Urinary bladder (tissue), 4 donors: ENCODE measurements at places on chromosomes 3 and 15. TPM values are rescaled to one million over a fixed set of nuclear protein-coding genes. Genes with fewer than 3 reads are reported as not detected.

- DNase-seq = no peak
Measured at GRCh38 chr3:49415931-49416601, 3.8 kb downstream of the TCTA start.

The CCDC9B gene
- 10.0 TPM for total RNA-seq

The KNG1 gene
- not detected for total RNA-seq

DNA sequence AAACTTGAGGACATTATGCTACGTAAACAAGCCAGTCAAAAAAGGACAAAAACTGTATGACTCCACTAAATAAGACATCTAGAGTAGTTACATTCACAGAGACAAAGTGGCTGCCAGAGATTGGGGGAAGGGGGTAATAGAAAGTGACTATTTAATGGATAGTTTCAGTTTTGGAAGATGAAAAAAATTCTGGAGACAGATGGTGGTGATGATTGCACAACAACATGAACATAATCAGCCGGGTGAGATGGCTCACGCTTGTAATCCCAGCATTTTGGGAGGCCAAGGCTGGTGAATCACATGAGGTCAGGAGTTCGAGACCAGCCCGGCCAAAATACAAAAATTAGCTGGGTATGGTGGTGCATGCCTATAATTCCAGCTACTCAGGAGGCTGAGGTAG is 40.6 kb downstream of the DPP8 start:
- no peak for DNase-seq

DNA sequence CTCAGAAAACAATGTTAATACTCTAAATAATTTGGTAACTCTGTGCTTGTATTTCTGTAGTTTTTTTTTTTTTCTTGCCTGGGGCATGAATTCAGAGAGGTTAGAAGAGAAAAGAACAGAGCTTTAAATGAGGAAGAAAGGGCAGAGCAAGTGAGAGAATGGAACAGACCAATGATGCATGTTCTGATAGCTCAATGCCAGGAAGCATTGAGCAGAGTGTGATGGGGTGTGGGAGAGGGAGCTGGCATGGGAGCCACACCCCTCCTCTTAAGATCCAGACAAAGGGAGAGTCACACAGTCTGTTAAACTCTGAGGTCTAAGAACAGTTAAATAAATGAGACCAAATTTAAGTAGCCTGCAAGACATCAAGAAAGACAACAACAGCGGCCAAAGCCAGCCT is 538.6 kb downstream of the TUSC7 start:
- DNase-seq = no peak

DNA sequence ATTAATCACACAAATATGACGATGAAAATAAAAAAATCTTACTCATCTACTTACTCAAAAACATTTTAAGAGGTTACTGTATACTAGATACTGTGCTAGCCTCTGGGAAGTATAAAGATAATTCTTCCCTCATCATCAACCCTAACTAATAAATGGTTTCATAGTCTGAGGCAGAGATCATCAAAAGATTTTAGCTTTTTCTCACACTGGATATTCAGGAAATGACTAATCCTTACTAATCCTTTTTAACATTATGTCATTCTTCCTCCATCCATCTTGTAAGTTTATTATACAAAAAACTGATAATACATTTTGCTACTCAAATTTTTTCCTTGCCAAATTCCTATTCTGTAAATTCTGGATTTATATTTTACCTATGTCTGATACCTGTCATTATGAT is 29.7 kb downstream of the ACAD11 start:
- DNase-seq = no peak

The GNAT1 gene
- not detected for total RNA-seq

- DNase-seq = no peak
Measured at GRCh38 chr3:53747559-53747958, 98.7 kb downstream of the CHDH start.

The CSPG5 gene
- total RNA-seq = 2.9 TPM

The NUTM1 gene
- total RNA-seq = not detected

The FBXL2 gene
- total RNA-seq = 15.1 TPM

GRCh38 chr3:127988770-127989557 is 63.3 kb upstream of the SEC61A1 start:
- no peak for DNase-seq

- DNase-seq = no peak
Measured at GRCh38 chr15:64112073-64112772, 16.4 kb downstream of the SNX1 start.

DNA sequence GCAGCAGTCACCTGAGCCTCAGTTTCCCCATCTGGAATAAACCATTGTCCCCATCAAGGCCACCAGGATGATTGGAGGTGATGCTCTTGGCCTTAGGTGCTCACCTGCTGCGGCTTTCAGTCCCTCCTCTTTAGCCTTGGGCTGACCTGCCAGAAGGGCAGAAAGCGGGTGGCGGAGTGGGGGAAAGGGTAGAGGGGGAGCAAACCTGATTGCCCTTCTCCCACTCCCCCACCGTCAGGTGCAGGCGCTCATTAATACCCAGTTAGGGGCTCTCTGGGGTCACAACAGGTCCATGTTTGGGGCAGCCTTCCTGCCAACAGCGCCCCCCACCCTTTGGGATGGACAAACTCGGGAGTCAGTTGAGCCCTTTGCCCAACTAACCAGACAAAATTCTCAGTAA is 50.5 kb downstream of the GRIP2 start:
- DNase-seq = no peak

The ZNF620 gene
- 5.3 TPM for total RNA-seq

DNA sequence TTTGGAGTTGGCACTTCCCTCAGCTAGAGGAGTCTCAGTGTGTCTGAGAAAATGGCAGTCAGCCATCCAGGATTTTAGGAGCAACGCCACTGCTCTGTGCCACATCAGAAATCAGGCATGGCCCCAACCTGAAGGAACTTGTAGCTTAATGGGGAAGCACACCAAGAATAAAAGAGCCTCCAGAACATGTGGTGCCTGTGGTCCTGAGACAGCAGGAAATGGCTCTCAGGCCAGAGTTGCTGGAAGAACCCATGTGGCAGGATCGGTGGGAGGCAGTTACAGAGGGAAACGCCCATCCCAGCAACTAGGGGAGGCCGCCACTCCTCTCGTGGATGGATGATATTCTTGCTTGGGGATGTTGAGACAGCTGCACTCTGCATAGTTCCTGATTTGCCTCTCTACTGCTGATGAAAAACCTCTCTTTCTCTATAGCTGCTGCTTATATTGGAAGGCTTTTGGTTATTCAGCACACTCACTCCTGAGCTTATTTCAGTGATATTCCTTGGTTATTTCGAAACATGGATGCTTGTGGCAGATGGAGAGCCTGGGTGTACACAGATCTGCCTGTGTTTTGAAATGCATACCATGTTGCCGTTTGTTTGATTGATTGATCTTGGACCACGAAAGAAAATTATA is 52.4 kb downstream of the KLHL25 start:
- DNase-seq = no peak

GRCh38 chr3:150216041-150216811 is 191.9 kb upstream of the TSC22D2 start:
- DNase-seq = no peak

DNA sequence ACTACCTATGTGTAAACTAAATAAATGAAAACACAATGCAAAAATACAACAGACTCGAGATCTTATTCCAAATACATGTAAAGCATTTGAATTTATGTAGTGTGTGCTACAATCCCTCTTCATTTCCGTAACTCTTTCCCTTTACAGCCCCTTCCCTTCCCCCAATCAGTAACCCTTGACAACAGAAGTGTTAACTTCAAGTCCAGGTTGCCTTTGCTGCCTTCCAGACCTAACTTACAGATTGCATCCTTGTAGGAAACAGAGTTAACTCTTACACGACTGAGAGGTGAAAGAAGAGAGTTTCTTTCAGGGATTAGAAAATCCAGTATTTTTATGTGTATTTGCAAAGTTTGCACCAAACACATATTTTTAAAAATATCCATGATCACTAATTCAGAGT is 1.4 kb upstream of the ROBO1 start:
- no peak for DNase-seq

DNA sequence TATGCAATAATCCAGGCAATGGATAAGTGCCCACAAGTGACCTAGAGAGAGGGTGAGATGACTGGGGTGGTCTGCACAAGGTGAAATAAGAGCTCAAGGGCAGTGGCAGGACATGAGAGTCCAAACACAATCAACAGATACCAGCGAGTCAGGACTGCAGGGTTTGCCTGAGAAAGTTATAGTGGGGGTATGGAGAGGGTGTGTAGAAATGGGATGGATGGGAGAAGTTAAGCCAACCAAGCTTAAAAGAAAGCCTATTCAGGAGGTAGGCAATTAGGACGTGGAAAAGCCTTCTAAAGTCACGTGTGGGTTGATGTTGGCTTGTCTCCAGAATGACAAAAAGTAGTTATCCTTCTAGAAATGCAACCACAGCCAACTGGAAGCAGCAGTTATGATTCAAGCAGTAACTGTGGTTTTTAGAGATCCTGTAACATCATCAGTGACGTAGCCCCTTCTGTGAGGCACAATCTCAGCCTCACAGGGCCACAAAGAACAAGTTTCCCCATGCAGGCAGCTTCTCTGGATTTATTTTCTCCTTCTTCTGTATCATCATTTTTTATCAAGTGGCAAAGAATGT is 56.1 kb downstream of the FAM174B start:
- DNase-seq = no peak

- DNase-seq = no peak
Measured at GRCh38 chr15:66774001-66774814, 72.2 kb downstream of the SMAD6 start.

The IL17RB gene
- total RNA-seq = 1.5 TPM

The RHCG gene
- 0.16 TPM for total RNA-seq

DNA sequence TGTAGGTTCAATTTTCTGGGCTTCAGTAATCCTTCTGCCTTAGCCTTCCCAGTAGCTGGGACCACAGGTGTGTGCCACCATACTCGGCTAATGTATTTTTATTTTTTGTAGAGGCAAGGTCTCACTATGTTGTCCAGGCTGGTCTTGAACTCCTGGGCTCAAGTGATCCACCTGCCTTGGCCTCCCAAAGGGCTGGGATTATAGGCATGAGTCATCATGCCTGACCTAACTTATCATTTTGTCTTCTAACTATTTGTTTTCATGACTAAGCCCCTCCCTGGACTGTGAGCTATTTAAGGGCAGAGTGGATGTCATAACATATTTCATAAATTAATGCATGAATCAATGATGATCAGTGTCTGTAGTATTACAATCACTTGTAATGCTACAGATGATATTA is 56.1 kb upstream of the PIAS1 start:
- DNase-seq = no peak

DNA sequence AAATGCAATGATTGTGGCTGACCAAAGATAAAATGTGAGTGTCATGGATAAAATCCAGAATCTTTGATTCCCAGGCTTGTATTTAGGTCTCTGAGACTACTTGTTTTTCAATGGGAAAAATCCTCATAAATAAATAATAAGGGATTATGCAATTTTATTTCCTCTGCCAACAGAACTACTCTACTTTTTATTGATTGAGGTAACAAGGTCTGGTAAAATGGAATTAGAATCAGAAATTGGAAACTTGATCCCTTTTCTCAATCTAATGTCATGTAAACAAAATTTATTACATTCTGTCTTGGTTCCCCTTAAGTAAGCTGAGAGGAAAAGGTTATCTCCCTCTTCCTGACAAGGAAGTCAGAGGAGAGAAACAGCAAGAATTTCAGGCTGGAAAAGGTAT is 48.3 kb upstream of the CCDC50 start:
- no peak for DNase-seq

DNA sequence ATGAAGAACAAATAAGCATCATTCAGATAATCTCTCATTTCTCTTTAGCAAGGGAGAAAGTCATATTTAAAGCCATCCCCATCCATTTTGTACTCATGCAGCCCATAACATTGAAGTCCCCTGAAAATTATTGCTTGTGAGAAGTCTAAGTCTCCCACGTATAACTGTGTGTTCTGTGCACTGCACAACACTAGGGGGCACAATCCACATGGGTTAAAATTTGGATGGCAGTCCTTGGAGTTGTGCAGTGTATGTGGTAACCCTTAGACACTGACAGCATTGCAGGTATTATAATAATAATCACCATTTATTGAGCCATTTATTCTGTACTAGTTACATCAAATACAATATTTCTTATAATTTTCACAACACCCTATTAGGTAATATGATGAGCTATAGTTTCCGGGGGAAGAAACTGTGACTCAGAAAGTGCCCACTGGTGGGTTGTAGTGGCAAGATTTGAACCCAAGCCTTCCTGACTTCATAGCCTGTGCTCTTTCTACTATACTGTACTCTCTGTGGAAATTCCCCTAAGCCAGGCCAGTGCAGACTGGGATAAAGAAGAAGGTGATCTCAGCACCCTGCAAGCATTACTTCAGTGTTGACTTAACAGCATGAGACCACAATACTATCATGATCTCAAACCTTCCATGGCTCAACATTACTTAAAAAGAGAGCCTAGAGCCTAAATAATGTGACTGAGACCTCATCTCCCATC is 15.7 kb downstream of the KCNAB1 start:
- no peak for DNase-seq

The TADA3 gene
- 33.2 TPM for total RNA-seq

The SLC28A1 gene
- 0.11 TPM for total RNA-seq

The CD200R1 gene
- total RNA-seq = 7.5 TPM

The EPM2AIP1 gene
- total RNA-seq = 37.9 TPM
